Adipose tissue (tissue), 3 donors: ENCODE measurements at places on chromosomes 1 and 21. TPM values are rescaled to one million over a fixed set of nuclear protein-coding genes. Genes with fewer than 3 reads are reported as not detected.

The L1TD1 gene
- polyA plus RNA-seq = 0.12 TPM

The LENEP gene
- not detected for polyA plus RNA-seq

The SH2D5 gene
- polyA plus RNA-seq = 0.39 TPM

The PHTF1 gene
- 8.2 TPM for polyA plus RNA-seq

The CRNN gene
- polyA plus RNA-seq = not detected

The GJB3 gene
- polyA plus RNA-seq = 0.02 TPM

The SYTL1 gene
- 12.5 TPM for polyA plus RNA-seq

The GPR153 gene
- 3.7 TPM for polyA plus RNA-seq
